Hematopoietic multipotent progenitor cell (in vitro differentiated cells): ENCODE measurements at places on chromosomes 2 and 18.
A peak's percentile ranks its signal among the peaks of the same experiment; 100 is the strongest.

- peak; percentile 62 for DNase-seq
Measured at GRCh38 chr18:26656944-26657536, 108.7 kb upstream of the KCTD1 start.

DNA sequence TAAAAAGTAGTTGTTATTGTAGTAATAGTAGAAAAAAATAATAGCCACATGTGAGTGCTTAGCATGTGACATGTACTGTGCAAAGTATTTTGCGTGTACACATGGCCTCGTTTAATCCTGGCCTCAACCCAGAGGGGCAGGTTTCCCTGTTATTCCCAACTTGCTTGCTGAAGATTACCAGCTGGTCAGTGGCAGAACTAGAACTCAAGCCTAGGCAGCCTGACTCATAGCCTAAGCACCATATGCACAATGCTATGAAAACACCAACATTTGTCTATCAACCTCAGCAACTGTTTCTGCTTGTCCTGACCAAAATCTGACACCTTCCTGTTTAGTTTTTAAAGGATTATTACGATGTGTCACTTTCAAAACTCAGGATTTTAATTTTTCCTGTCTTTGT is 234.9 kb upstream of the SMAD7 start:
- DNase-seq, result no peak

DNA sequence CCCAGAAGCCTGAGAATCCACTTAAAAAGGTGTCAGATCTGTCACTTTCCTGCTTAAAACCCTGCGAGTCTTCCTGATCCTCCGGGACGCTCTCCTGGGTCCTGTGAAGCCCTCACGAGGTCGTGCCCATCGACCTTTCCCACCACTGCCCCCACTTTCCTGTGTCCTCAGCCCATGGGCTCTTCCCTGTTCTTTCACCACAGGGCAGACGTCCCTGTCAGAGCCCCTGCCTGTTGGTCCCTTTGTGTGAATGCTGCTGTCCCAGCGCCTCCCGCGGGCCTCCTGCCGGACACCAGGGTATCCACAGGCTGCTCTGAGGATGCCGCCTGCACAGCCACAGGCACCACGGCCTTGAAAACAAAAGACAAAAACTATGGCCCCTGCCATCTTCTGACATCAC is 125.6 kb downstream of the TMEM18 start:
- no peak for DNase-seq

GRCh38 chr2:98356729-98357128 is 10.5 kb downstream of the CNGA3 start:
- no peak for DNase-seq

DNA sequence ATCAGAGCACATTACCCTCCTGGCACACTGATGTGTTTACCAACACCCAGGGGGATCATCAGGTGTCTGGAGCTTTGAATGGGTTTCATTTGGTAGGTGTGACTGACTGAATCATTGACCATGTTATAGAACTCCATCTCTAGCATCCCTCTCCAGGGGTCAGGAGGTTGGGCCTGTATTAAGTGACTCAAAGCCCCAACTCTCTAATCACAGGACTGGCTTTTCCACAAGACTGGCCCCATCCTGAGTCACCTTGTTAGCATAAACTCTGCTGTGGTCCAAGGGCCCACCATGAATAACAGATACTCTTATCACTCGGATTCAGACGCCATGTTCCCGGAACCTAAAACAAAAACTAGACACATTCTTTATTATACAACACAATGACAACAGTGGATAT is 125.9 kb upstream of the NDUFV2 start:
- DNase-seq, result no peak

DNA sequence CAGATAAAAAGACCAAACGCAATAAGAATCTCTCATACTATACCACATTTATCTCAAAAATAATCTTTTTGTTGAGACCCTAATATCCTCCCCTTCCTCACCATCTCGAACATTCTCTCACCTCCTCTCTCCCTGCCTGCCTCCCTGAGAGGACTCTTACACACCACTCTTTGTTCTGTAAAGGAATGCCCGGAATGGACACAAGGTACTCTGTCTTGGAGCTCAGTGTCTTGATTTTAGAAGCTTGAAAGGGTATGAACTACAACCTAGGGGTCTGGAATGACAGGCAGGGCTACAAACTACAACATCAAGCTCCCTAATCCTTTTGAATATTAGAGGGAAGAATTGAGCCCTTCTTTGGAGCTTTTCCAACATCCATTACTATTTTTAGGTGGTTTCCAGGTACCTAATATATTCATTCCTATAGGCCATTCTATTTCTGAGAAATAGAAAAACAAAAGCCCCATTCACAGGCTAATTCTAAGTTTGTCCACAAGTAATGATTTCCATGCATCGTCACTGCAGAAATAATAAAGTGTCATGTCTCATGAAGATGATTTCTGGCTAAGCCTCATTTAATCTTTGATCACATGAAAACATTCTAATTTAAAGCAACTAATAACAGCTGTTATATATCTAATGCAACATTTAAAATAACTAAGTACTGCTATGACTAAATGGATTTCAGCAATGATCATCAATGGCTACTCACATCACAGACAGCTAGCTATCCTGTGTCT is 60.6 kb downstream of the LRP2 start:
- no peak for DNase-seq

GRCh38 chr2:158313734-158314133 is 142.8 kb downstream of the CCDC148 start:
- DNase-seq, result no peak

DNA sequence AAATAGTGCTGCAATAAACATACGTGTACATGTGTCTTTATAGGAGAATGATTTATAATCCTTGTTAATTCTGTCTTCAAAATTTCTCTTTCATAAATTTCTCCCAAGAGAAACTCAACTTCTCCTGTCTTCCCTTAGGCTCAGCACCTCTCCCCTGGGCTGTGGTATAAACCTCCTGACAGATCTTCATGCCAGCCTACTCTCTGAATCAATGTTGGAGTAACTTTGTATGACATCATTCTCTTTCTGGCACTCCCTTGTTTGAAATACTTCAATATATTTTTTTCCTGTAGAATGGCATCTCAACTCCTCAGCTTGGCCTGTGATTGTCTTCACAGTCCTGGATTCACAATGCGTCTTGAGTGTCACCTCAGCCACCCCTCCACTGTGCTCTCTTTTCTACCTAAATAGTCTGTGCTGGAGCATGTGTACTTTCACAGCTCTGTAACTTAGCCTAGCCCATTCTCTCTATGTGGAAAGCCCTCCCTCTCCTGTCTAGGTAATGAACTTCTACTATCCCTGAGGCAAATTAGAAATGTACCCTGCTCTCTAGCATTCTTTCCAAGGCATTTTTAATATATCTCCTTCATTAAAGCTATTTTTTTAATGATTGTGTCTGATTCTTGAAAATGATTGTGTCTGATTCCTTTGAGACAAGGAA is 649.9 kb upstream of the FANCL start:
- no peak for DNase-seq

DNA sequence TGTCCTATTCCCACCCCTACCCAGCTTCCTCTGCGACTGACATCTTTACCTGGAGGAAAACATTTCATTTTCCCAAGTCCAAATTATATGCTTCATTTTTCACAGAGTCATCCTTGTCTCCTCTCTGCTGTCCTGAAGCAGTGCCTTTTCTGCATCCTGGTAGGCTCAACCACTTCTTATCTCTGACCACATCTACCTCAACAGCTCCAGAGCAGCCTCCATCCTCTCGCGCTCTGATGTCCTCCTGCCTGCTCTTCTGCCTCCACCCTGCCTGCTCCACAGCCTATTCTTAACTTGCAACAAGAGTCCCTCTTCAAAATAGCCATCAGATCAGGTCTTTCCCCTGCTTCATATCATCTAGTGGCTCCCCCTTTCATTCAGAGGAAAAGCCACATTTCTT is 457.1 kb downstream of the PARD3B start:
- DNase-seq, result no peak

DNA sequence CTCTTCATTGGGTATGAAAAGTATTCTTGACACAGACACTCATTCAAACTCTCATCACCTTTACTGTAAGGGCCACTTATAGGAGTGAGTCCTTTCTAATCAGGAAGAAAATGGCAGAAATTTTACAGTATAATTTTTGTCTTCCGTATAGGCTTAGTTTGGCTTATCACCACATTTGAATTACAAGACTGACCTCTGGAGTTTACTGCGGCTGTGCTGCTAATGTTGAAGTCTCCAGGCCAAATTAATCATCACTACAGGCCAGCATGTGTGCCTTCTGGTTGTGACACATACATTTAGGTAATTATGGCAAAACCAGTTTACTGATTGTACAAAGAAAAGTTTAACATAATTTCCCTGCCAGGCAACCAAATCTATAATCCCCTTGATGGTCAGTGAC is 753.6 kb upstream of the GCFC2 start:
- DNase-seq, result no peak

GRCh38 chr2:134621939-134622705 is 96.7 kb downstream of the TMEM163 start:
- DNase-seq, result no peak

- DNase-seq, result no peak
Measured at GRCh38 chr2:215283221-215283620, 28.6 kb upstream of the ATIC start.

DNA sequence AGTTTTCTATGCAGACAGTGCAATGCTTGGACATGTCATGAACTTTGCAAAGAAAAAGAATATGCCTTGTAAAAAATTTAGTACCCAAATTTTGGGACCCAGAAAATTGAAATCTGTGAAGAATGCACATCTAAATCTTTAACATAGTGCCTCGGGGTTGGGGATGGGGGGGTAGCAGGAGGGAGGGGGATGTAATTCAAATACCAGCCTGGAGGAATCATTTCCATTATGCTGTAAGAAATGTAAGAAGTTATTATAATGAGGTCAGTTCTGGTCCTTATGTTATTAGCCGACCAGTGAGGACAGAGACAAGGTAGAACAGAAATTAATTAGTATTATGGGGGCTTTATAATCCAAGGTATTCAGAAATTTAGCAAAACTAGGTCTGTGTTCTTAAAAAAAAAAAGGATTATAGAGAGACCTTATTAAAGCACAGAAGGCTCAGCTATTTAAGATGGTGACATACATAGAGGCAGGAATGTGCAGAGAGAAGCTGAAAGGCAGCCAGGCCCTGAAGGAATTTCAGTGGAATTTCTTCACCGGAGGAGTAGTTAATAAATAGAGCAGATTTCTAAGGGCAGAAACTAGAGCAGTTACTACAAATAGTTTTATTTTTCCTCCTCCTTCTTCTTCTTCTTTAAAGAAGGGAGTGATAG is 89.0 kb upstream of the RBMS1 start:
- no peak for DNase-seq

GRCh38 chr18:73283788-73284187 is 416.0 kb upstream of the NETO1 start:
- DNase-seq, result no peak

DNA sequence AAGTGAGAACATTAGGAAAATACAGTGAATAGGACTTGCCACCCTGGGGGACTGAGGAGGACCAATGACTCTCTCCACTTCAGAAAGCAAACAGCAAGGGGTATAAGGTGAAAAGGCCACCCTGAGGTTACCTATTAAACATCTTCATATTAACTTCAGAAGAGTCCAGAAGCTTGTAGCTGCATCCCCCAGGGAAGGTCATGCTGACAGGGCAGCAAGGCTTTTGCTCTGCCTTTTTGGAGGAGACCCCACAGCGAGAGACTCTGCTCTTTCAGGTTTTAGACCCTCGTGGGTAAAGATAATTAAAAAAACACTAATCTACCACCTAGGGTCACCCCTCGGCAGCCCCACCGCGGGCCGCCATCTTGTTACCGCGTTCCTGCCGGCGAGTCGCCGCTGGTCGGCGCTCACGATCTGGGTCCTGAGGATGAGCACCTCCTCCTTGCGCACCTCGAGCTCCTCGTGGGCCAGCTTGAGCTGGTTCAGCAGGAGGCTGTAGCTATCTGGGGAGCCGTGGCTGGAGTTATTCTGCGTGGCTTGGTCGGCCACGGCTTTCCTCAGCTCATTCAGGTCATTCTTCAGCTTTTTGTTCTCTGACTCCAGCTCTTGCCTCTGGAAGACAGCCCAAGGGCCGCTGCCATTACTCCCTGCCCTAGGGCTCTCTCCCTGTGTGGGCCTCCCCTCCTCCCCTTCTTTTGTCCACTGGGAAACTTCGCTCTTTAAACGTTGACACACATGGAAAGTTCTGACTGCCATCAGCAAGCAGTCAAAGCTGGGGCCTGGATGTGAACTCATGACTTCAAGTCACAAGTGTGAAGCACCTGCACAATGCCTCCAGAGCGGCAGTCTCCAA is 50.7 kb upstream of the ACAA2 start:
- no peak for DNase-seq

- no peak for DNase-seq
Measured at GRCh38 chr2:70111752-70112591, 24.7 kb downstream of the PCBP1 start.

DNA sequence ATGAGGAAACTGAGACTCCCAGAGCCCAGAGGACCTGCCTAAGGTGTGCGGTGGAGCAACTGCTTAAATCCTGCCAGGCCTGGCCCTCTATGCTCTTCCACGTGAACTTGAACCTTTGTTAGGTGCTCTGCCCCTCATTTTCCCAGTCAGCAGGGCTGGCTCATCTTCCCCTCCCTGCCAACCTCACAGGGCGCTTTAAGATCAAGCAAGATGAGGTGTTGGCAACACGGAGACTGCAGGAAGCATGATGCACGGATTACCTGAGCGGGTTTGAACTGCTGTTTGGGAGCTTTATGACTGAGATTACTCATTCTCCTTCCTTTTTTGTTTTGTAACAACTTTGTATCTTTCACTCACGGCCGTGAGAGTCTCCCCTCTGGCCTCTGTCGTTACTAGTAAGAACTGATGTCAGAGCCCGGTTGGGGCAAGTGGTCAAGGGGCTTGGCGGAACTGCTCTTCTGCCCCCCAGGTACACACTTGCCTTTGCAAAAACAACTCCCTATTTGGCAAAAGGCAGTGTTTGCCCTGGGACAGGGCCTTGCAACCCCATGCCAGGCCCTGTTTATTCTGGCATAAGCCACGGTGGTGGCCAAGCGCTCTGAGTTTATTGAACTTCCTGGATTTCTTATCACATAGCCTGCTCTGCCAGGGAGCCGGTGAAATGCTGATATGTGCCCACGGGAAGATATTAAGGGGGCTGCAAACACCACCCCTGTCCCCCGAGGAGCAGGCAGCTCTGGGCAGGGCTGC is 127.8 kb downstream of the INHBB start:
- no peak for DNase-seq

DNA sequence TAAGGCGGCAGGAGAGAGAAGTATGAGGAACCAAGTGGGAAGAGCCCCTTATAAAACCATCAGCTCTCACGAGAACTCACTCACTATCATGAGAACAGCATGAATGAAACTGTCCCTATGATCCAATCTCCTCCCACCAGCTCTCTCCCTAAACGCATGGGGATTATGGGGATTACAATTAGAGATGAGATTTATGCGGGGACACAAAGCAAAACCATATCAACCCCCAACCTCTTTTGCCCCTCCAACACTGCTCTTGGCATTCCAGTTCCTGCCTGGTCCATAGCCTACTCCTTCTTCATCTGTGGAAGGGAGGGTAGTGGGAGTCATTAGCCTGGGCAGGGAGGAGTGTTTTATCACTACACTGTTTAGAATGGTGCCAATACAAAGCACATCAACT is 1.4 kb upstream of the EHD3 start:
- no peak for DNase-seq

- DNase-seq, result peak; percentile 30
Measured at GRCh38 chr18:49178736-49179135, 228.0 kb upstream of the SMAD7 start.
